ENCODE measurements at places on chromosomes 13 and 19.
A peak's percentile ranks its signal among the peaks of the same experiment; 100 is the strongest.

- DNase-seq = no peak
Measured at GRCh38 chr19:56110515-56111448, 10.3 kb downstream of the ZNF787 start.

- no peak for DNase-seq
Measured at GRCh38 chr19:7980168-7980567, 25.3 kb downstream of the ELAVL1 start.

GRCh38 chr13:83350569-83350968 is 531.7 kb downstream of the SLITRK1 start:
- no peak for DNase-seq

- peak; percentile 69 for DNase-seq
Measured at GRCh38 chr13:20901668-20902437, 693 bp downstream of the XPO4 start.

DNA sequence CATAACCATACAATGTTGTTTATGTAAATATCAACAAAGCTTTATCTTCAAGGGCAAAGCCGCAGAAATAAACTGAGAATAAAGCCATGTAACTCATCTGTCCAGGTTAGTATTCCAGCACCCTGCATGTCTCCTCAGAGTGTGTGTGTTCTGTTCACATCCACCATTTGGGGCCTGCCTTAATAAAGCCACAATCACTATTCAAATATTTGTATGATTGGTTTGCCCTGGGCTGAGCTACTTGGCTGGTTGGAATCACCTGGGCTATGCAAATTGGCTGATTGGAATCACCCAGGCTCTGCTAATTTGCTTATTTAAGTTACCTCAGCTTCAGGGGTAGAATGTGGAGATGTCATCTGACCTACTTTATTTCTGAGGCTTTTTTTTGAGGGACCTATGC is 42.4 kb upstream of the ZNF737 start:
- no peak for DNase-seq

DNA sequence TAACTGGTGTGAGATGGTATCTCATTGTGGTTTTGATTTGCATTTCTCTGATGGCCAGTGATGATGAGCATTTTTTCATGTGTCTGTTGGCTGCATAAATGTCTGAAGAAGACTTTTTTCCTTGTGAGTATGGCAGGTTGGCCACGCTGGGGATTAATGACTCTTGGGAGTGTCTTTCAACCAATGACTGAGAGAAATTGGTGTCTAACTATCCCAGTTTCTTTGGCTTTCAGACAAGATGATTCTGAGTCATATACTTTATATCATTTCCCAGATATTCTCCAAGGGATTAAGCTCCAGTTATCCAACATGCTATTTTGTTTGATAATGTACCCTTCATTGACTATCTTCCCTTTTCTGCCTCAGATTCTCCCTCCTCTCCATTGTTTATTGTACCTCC is 35.5 kb upstream of the CSNK1A1L start:
- DNase-seq = no peak

DNA sequence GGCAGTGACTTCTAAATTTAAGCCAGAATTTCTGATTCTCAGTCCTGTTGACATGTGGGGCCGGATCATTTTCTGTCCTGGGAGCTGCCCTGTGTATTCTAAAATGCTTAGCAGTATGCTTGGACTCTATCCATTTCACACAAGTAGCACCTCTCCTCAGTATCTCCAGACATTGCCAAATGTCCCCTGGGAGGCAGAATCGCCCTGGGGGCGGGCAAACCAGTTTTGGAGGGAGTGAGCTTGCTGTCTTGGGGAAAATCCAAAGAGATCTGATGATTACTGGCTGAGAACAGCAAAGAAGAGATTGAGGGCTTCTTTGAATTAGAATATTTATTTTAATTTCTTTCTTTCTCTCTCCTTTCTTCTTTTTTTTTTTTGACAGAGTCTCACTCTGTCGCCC is 16.4 kb downstream of the VAV1 start:
- no peak for DNase-seq

DNA sequence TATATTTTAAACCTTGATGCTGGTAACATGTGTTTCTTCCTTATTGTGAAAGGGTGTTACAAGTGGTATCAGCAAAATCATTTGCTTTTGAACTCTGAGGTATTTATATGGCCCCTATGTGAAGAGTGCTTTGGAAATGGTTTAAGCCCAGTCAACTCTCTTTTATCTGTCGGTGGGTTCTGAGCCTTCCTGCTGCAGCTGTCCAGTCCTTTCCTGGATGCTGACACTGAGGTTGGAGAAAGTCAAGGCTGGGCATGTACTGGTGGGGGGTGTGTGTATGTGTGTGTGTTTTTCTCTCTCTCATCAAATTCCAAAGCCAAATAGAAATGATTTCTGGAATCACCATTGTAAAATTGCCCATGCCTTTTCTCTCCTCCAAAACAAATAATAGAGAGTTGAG is 221.2 kb downstream of the LMO7 start:
- DNase-seq = no peak

- no peak for DNase-seq
Measured at GRCh38 chr19:28980236-28980868, 232.6 kb downstream of the UQCRFS1 start.

DNA sequence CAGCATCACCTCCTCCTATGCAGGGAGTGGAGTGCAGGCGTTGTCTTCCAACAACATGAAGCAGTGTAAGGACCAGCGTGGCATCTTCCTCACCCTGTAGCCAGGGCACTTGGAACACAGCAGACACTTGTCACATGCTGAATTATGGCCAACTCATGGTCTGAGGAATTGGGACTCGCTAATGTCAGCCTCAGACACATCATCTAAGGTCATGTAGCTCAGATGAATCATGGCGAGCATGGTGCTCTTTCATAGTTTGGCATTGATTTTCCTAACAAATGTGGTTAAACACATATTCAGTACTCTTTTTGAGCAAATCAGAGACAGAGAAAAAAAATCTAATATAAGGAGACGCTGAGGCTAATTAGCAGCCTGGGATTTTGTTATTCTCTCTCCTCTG is 99.6 kb upstream of the SGCG start:
- DNase-seq = no peak

- no peak for DNase-seq
Measured at GRCh38 chr19:17246681-17247425, 1.1 kb upstream of the NR2F6 start.

GRCh38 chr19:3547301-3547731 is 8.3 kb downstream of the TEKTIP1 start:
- DNase-seq = no peak

GRCh38 chr13:110232756-110233155 is 74.2 kb downstream of the COL4A1 start:
- DNase-seq = no peak

- no peak for DNase-seq
Measured at GRCh38 chr13:84867246-84867645, 932.0 kb downstream of the SLITRK6 start.

- DNase-seq = no peak
Measured at GRCh38 chr13:113186061-113186900, 22.2 kb downstream of the PCID2 start.

DNA sequence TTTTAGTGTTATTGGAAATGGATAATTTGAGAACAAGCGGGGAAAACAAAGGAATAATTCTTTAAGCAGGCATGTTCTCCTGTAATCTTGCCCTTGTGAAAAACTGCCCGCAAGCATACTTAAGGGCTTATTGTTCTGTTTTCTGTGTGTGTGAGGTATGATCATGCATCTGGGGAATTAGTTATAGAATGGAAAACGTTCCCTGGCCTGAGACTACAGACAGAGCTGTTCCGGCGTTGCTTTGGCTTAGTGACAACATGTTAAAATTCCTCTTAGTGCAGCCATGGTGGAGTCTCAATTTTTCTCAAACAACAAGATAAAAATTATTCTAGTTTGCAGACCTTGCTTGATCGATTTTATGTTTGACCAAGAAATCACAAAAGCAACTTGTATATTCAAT is 560.2 kb upstream of the SPRY2 start:
- no peak for DNase-seq

- DNase-seq = no peak
Measured at GRCh38 chr19:33219261-33219815, 6.3 kb downstream of the SLC7A10 start.

- no peak for DNase-seq
Measured at GRCh38 chr13:51826606-51827005, 18.4 kb downstream of the TMEM272 start.

DNA sequence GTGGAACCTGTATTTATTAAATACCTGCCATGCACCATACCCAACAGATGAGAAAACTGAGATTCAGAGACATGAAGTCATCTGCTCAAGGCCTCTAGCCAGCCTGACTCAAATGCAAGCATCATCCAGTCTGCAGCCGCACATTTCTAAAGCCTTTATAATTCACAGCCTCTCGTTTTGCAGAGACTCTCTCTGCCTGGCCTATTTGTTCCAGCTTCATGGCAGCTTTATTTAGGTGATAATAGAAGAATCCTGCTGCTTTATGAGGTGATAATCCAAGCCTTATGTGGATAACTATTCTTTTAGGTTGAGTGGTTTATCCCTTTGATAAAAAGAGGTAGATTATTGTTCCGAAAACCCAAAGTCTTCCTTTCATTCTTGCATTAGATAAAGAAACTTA is 58.4 kb downstream of the OXGR1 start:
- no peak for DNase-seq

DNA sequence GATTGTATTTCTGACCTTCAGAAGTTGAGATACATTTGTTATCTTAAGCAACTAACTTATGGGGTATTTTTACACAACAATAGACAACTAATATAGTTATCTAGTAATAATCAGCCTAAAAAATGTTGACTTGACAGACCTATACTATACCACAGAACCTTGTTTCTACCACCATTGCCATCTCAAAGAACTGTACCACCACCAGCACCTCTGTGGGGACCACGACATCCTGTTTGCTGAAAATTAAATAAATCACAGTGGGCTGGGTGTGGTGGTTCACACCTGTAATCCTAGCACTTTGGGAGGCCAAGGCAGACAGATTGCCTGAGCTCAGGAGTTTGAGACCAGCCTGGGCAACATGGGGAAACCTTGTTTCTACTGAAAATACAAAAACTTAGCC is 24.0 kb downstream of the TSKS start:
- no peak for DNase-seq

DNA sequence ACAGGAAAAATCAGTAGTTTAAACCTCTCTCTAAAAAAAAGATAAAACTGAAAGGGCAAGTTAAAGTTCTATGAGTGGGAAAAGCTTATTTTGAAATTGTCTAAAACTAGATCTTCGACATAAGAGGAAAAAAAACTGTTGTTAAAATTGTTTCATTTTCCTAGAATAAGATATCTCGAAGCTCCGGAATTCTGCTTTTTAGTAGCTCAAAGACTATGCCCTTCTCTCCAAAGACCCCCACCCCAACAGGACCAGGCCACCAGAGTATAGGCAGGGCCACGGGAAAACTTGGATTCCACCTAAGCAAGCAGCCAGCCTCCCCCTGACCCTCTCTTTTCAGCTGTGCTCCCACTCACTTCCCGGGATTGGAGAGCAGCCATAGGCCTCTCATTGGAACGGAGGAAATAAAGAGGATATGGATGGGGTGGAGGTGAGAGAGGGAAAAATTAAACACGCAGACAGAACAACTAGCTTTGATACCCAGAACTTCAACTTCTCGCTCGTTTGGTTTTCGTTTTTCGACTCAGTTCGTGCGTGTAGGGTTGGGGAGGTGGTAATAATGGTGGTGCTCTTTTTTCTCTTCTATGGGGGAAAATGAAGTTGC is 3.0 kb downstream of the POU4F1 start:
- no peak for DNase-seq

DNA sequence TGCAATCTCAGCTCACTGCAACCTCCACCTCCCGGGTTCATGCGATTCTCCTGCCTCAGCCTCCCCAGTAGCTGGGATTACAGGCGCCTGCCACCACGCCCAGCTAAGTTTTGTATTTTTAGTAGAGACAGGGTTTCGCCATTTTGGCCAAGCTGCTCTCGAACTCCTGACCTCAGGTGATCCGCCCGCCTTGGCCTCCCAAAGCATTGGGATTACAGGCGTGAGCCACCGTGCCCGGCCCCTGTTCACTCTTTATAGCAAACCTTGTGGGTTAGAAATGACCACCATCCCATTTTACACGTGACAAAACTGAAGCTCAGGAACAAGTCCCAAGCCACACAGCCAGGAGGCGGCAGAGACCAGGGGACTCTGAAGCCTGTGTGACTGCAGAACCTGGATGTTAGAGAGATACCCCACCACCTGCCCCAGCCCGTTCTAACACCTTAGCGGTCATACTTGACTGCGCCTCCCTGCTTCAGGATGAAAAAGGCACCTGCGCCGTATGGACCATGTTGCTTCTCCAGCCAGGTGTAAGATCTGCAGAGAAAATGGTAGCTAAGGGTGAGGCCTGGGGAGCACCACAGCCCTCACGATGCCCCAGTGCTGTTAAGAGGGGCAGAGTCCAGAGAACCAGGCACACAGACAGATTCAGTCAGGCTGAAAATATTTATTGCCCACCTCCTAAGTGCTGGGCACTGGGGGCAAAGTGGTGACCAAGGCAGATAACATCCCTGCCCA is 3.6 kb downstream of the DMAC2 start:
- no peak for DNase-seq

- DNase-seq = peak; percentile 22
Measured at GRCh38 chr13:98910501-98910951, 67.3 kb downstream of the DOCK9 start.

DNA sequence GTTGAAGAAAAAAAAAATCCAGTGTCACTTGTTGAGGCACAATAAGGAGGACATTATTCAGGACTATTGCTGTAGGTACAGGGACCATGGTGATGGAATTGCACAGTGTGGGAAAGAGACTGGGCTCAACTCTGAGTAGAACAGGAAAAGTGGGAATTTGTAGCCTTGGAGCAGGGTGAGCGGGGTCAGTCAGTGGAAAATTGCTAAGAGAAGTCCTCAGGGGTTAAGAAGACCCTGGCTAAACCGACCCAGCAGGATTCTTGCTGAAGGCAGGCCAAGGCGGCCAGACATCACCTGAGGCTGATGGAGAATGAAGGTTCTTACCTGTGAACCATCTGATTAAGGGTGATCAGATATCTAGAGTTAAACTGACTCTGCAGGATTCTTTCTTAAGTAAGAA is 12.5 kb downstream of the LAIR2 start:
- DNase-seq = no peak

DNA sequence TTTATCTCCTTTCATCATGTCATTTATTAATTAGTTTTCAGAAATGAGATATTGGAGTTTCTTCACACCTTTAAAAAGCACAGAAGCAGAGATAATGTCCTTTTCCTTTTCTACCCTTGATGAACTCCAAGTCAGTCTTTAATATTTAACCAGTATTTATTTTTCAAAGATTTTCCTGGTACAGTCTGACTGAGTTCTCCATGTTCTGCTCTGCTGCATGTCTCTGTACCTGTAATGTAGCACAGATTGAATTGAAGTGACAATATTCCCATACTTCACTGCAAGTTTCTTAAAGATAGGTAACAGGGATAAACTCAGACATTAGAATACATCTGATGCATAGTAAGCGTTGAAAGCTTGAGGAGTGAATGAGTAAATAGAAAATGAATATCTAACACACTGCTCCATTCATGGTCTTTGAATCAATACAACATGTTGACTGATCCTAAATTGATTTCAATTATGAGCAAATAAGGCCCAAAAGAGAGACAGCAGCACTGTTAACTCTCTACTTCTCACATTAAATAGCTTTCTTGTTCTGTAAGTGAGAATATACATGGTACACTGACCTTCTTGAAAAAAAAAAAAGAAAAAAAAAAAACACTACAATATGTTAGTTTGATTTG is 1323.6 kb upstream of the PRR20A start:
- DNase-seq = no peak

- no peak for DNase-seq
Measured at GRCh38 chr19:28971049-28971448, 241.9 kb downstream of the UQCRFS1 start.

GRCh38 chr13:105033999-105034398 is 1501.5 kb downstream of the EFNB2 start:
- no peak for DNase-seq

- DNase-seq = peak; percentile 35
Measured at GRCh38 chr19:39408392-39409207, 2.0 kb downstream of the ZFP36 start.

- no peak for DNase-seq
Measured at GRCh38 chr13:79667771-79668170, 186.8 kb downstream of the NDFIP2 start.

All from KBM-7 (cell line).